ENCODE measurements at places on chromosomes 7 and 10.

- H3K4me1 ChIP-seq, result peaks cover 9% of the 10 kb centered on the region
- no peak overlapping the region for H3K4me3 ChIP-seq
- no peak overlapping the region for H3K27ac ChIP-seq
Measured at GRCh38 chr7:138097064-138097741, 20.9 kb downstream of the AKR1D1 start.

- H3K4me1 ChIP-seq, result peaks cover 20% of the 10 kb centered on the region
- H3K27ac ChIP-seq, result no peak overlapping the region
- H3K27me3 ChIP-seq, result no peaks in the 10 kb centered on the region
- no peaks in the 10 kb centered on the region for H3K36me3 ChIP-seq
Measured at GRCh38 chr7:148621563-148621962, 31.0 kb downstream of the C7orf33 start.

DNA sequence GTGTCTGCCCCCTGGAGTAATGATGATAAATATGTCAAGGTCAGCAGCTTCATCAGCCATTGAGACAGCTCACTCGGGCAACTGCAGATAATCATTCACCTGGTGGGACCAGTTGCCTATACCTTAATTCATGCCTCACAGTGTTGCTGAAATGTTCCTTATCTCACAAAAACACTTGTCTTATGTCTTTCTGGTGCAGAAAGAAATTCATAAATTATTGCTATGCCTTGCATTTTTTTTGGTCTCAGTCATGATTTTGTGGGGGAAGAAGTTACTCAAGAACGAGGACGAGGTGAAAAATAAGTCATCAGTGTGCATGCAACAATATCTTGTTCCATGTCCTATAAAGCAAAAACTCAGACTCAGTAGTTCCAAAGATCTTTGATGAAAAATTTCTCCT lies 16.0 kb downstream of the TRIL start:
- no peak overlapping the region for H3K27ac ChIP-seq
- no peaks in the 10 kb centered on the region for H3K4me1 ChIP-seq
- no peaks in the 10 kb centered on the region for H3K27me3 ChIP-seq
- no peak overlapping the region for H3K4me3 ChIP-seq
- no peak for DNase-seq

DNA sequence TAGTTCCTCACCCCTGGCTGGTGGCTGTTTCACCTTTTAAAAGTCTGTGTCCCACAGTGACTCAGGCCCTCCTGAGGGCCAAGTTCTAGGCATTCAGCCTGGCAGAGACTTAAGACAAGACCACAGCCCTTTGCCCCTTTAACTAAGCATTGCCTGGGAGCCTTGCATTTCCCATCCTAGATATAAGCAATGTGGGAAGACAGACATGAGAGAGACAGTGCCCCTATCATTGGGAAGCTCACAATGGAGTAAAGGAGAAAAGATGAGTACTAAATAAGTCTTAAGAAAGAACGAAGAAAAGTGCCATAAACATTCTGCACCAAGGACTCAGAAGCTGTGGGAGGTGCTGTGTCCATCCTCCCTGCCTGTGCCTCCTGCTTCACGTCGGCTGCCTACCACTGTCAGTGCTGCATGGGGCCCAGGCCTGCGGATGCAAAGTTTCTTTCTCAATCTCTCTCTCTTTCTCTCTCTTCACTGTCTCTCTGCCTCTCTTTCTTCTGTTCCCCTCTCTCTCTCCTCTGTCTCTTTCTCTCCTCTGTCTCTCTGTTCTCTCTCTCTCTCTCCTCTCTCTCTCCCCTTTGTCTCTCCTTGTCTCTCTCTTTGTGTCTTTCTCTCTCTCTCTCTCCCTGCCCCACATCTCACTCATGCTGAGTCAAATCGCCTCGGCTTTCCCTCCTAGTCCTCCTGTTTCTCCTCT lies 21.5 kb downstream of the GPRIN2 start:
- H3K27me3 ChIP-seq, result no peaks in the 10 kb centered on the region
- no peaks in the 10 kb centered on the region for H3K36me3 ChIP-seq
- no peak overlapping the region for H3K4me3 ChIP-seq
- no peak for DNase-seq
- no peak overlapping the region for H3K27ac ChIP-seq
- peaks cover 5% of the 10 kb centered on the region for H3K4me1 ChIP-seq

- no peak for DNase-seq
- peaks cover 12% of the 10 kb centered on the region for H3K27me3 ChIP-seq
- peak overlapping the region; percentile 75 for H3K4me3 ChIP-seq
Measured at GRCh38 chr10:116850058-116850611, 836 bp downstream of the ENO4 start.

GRCh38 chr7:63080406-63080805 lies 918.2 kb upstream of the ZNF722 start:
- no peak for DNase-seq
- no peaks in the 10 kb centered on the region for H3K36me3 ChIP-seq

- H3K4me3 ChIP-seq, result no peak overlapping the region
- DNase-seq, result no peak
- H3K36me3 ChIP-seq, result no peaks in the 10 kb centered on the region
- no peak overlapping the region for H3K27ac ChIP-seq
- no peaks in the 10 kb centered on the region for H3K4me1 ChIP-seq
- no peaks in the 10 kb centered on the region for H3K27me3 ChIP-seq
Measured at GRCh38 chr7:4783292-4783652, 7.8 kb downstream of the AP5Z1 start.

GRCh38 chr10:103451831-103452505 lies at the start of gene CALHM2:
CALHM2 (minus strand) TSS chr10:103452370; CDS start chr10:103449941, 2,429 bp downstream.
- no peak within 1 kb of the TSS for H3K27ac ChIP-seq
- no peaks in the 10 kb centered on the region for H3K36me3 ChIP-seq
- DNase-seq, result peak; percentile 75
- peak within 1 kb of the TSS; percentile 66 for H3K4me3 ChIP-seq

GRCh38 chr7:129797214-129797789 lies 155.5 kb downstream of the UBE2H start:
- peak; percentile 59 for DNase-seq
- no peaks in the 10 kb centered on the region for H3K36me3 ChIP-seq
- no peak overlapping the region for H3K4me3 ChIP-seq
- H3K4me1 ChIP-seq, result peaks cover 19% of the 10 kb centered on the region

DNA sequence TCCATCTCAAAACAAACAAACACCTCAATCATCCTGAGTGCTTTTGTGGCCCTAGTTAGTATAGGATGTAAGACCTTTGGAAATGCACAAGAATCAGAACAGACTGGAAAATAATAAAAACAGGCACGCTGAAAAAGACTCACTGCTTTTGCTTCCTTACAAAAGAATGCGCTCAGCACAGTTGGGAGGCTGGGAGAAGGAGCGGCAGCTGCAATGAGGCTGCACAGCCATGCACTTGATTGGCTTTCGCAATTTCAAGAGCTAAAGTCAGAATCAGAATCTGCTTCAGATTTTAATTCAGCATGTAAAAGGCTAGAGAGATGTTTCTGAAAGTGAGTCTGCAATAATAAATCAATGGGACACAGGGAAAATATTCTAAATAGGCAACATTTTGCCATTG lies 97.2 kb downstream of the FRMD4A start:
- H3K27me3 ChIP-seq, result no peaks in the 10 kb centered on the region
- peaks cover 17% of the 10 kb centered on the region for H3K4me1 ChIP-seq
- H3K4me3 ChIP-seq, result no peak overlapping the region
- no peak overlapping the region for H3K27ac ChIP-seq

- H3K4me1 ChIP-seq, result no peaks in the 10 kb centered on the region
- H3K27me3 ChIP-seq, result no peaks in the 10 kb centered on the region
- H3K4me3 ChIP-seq, result no peak overlapping the region
- no peak for DNase-seq
- no peaks in the 10 kb centered on the region for H3K36me3 ChIP-seq
- H3K27ac ChIP-seq, result no peak overlapping the region
Measured at GRCh38 chr10:73553761-73554160, 37.4 kb downstream of the USP54 start.

- H3K4me3 ChIP-seq, result no peak overlapping the region
- DNase-seq, result no peak
- no peaks in the 10 kb centered on the region for H3K36me3 ChIP-seq
- H3K27me3 ChIP-seq, result no peaks in the 10 kb centered on the region
Measured at GRCh38 chr7:132171130-132171576, 405.1 kb downstream of the PLXNA4 start.

- H3K4me1 ChIP-seq, result peaks cover 5% of the 10 kb centered on the region
- no peaks in the 10 kb centered on the region for H3K27me3 ChIP-seq
- H3K27ac ChIP-seq, result peak overlapping the region; percentile 72
- DNase-seq, result peak; percentile 78
- H3K4me3 ChIP-seq, result no peak overlapping the region
- H3K36me3 ChIP-seq, result peaks cover 16% of the 10 kb centered on the region
Measured at GRCh38 chr7:75957021-75957736, 37.2 kb downstream of the TMEM120A start.

GRCh38 chr7:51316262-51316665 lies 345 bp downstream of the COBL start:
- no peak overlapping the region for H3K27ac ChIP-seq
- peaks cover 38% of the 10 kb centered on the region for H3K4me1 ChIP-seq
- H3K27me3 ChIP-seq, result peaks cover 27% of the 10 kb centered on the region
- H3K36me3 ChIP-seq, result no peaks in the 10 kb centered on the region
- H3K4me3 ChIP-seq, result peak overlapping the region; percentile 74

- H3K4me3 ChIP-seq, result no peak overlapping the region
- H3K27ac ChIP-seq, result no peak overlapping the region
- H3K36me3 ChIP-seq, result no peaks in the 10 kb centered on the region
- H3K4me1 ChIP-seq, result peaks cover 22% of the 10 kb centered on the region
- DNase-seq, result no peak
Measured at GRCh38 chr7:82319674-82320118, 123.9 kb downstream of the CACNA2D1 start.

DNA sequence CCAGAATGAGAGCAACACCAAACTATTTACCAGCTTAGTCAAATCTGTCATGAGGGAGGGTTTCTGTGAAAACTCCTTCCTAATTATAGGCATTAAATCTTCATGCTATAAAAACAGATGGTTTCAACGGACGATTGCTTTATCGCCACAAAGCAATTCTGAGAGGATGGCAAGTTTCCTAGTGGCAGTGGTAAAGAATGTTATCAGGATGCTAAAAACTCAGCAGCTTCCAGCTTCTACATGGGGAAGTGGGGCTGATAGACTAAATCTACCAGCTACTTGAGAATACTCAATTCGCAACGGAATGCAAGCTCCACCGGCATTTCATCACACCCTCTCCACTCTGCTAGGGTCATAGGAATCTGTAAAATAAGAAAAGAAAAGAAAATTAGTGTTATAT lies 41.8 kb downstream of the JCAD start:
- H3K4me3 ChIP-seq, result no peak overlapping the region
- H3K4me1 ChIP-seq, result no peaks in the 10 kb centered on the region
- no peak for DNase-seq
- H3K27me3 ChIP-seq, result no peaks in the 10 kb centered on the region
- H3K27ac ChIP-seq, result no peak overlapping the region
- H3K36me3 ChIP-seq, result no peaks in the 10 kb centered on the region

DNA sequence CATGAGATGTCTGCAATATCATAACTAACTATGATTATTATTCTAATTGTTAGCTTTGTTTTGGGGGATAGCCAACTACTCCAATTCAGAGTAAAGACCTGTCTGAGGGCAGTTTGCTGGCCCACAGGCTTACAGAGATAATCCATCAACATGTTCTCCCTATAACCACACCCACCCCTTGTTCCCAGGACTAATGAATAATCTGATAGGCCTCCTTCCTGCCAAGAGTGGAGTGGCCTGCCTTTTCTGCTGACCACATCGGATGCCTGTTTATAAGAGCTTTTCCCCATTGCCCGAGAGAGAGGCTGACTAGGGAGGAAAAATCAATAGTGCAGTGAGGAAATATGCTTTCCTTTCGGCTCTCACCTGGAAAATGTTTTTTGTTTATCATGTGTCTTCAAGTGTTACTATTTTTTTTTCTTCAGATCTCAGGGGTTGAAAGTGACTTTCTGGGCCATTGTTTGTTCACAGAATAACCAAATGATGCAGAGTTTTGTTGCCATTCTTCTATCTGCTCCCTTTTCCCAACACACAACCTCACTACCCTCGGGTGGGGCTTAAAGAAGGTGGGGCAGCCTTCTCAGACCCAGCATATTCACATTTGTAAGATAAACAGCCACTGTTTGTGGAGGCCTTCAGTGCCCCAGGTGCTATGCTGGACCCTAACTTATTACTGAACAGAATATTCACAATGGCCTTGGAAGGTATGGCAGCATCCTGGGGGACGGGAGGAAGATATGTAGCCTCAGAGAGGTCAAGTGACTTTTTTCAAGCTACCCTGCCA lies 38.4 kb downstream of the PLPP4 start:
- H3K36me3 ChIP-seq, result no peaks in the 10 kb centered on the region
- no peak overlapping the region for H3K27ac ChIP-seq
- no peak overlapping the region for H3K4me3 ChIP-seq
- no peak for DNase-seq

GRCh38 chr7:37590824-37591223 lies 92.7 kb upstream of the GPR141 start:
- H3K4me1 ChIP-seq, result no peaks in the 10 kb centered on the region
- H3K4me3 ChIP-seq, result no peak overlapping the region
- DNase-seq, result no peak
- H3K27ac ChIP-seq, result no peak overlapping the region
- no peaks in the 10 kb centered on the region for H3K27me3 ChIP-seq
- H3K36me3 ChIP-seq, result no peaks in the 10 kb centered on the region

DNA sequence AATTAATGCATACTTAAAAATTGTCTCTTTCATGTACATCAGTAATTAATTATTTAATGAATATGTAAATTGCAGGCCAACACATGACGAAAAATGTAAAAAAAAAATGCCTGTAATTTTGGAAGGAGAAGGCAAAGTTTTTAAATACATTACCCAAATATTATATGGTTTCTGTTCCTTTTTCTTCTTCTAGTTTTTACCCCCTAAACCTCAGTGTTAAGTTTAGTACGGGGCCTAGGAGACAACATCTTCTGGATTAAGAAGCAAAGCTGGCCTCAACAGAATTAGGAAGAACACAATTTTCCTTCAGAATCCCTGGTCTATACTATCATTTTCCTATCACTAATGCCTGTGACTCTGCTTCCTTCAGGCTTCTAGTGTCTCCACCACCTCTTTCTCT lies 459.3 kb upstream of the NRP1 start:
- no peak for DNase-seq
- no peaks in the 10 kb centered on the region for H3K27me3 ChIP-seq
- no peaks in the 10 kb centered on the region for H3K36me3 ChIP-seq
- no peak overlapping the region for H3K27ac ChIP-seq

GRCh38 chr10:77045085-77045484 lies 592.5 kb downstream of the KCNMA1 start:
- H3K36me3 ChIP-seq, result no peaks in the 10 kb centered on the region
- no peak overlapping the region for H3K27ac ChIP-seq
- H3K4me1 ChIP-seq, result no peaks in the 10 kb centered on the region
- no peak for DNase-seq

- H3K27ac ChIP-seq, result no peak overlapping the region
- DNase-seq, result no peak
- H3K27me3 ChIP-seq, result no peaks in the 10 kb centered on the region
- H3K36me3 ChIP-seq, result no peaks in the 10 kb centered on the region
Measured at GRCh38 chr10:4334015-4334414, 492.0 kb upstream of the AKR1E2 start.

DNA sequence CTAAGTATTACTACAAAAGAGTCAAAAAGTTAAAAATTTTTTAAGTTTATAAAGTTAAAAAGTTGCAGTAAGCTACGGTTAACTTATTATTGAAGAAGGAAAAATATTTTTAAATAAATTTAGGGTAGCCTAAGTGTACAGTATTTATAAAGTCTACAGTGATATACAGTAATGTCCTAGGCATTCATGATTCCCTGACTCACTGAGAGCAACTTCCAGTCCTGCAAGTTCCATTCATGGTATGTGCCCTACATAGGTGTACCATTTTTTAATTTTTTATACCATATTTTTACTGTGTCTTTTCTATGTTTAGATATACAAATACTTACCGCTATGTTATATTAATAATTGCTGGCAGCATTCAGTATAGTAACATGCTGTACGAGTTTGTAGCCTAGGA lies 92.3 kb downstream of the CTNNA3 start:
- H3K27ac ChIP-seq, result no peak overlapping the region
- H3K4me3 ChIP-seq, result no peak overlapping the region
- DNase-seq, result no peak
- peaks cover 3% of the 10 kb centered on the region for H3K4me1 ChIP-seq
- no peaks in the 10 kb centered on the region for H3K36me3 ChIP-seq
- H3K27me3 ChIP-seq, result no peaks in the 10 kb centered on the region

Measured in GM23338 (cell line).